ENCODE measurements at places on chromosomes 3 and 15.

DNA sequence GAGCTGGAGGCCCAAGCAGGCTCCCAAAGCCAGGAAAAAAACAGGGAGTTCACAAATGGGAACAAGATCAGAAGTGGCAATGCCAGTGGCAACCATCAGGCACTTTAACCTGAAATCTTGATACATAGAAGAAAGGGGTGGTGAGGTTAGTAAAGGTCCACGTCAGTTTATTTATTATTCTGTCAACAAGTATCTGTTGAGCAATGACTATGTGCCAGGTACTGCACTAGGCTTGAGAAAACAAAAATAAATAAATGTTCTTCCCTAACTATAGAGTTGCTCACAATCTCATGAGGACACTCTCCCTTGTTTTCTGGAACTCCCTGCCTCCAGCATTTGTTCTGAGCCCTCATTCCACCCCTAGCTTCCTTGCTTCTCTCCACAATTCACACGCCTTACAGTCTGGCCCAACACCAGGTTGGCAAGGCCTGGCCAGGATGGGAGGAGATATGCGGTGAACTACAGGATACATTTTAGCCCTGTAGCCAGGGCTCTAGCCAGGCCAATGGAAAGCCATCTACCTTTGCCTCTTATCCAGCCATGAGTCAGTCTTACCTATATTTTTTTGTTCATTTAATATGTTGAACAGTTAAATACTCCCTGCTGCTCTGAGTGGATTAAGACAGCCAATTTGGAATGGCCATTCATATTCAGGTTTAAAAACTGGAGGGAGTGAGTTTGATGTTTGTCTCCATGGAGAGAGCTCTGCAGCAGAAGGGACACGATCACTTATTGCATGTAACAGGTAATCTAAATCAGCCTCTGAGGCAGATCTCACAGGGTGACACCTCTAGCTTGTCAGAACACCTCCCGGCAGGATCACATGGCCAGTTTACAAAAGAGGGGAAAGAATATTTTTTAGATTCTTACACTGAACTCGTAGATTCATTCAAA lies 161.9 kb upstream of the ATP11B start:
- no peak for DNase-seq

DNA sequence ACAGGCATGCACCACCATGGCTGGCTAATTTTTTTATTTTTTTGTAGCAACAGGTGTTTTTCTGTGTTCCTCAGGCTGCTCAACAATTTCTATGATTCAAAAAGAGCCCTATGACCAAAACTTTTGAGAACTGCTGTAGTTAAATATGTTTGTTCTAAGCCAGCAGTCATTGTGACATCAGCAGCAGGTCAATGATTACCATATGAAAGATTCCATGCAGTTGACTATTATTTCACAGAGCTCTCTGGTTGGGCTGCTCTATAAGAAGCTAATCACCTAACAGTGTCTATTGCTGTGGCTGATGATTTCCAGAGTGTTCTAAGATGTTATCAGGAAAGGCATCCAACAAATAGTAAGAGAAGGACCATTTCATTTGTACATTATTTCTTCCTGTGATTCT lies at the start of gene CCDC54:
CCDC54 (plus strand) TSS at position 289 of the 400 bp plus-strand sequence. CDS start 149 bp downstream, outside the sequence.
- DNase-seq, result no peak

DNA sequence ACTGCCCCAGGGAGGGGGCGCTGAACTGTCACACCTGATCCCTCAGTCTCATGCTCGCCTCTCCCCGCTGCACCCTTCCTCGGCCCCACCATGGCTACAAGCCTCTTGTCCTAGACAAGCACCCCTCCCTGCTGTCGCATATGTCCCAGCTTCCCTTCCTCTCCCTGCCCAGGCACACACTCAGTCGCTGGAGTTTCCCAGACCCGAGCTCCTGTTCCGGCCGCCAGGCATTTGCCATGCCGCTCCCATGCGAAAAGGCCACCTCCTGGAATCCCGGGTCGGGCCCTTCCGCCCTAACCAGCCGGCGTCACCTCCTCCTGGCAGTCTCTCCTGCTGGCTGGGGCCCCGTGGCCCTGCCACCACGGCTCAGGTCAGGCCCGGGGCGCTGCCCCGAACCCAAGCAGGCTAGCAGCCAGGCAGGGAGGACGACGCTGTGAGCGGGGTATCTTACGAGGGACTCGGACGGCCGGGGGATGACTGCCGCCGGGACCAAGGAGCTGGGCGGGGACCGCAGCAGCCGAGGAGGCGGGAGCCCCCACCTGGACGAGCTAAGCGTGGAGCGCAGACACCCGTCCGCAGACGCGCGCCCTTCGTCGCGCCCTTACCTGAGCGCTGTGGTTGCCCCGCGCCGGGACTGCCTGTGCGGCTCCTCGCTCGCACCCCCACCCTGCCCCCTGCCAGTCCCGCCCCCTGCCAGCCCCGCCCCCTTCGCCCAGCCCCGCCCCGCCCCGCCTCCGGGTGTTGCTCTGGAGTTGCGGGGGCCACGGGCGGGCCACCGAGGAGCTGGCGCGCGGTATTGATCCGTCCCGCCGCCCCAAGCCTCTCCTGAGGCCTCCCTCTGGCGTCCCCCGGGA lies at the start of gene ALS2CL:
ALS2CL (minus strand) TSS at position 642 of the 854 bp plus-strand sequence. CDS start 4,239 bp downstream, outside the sequence.
- peak; percentile 36 for DNase-seq

DNA sequence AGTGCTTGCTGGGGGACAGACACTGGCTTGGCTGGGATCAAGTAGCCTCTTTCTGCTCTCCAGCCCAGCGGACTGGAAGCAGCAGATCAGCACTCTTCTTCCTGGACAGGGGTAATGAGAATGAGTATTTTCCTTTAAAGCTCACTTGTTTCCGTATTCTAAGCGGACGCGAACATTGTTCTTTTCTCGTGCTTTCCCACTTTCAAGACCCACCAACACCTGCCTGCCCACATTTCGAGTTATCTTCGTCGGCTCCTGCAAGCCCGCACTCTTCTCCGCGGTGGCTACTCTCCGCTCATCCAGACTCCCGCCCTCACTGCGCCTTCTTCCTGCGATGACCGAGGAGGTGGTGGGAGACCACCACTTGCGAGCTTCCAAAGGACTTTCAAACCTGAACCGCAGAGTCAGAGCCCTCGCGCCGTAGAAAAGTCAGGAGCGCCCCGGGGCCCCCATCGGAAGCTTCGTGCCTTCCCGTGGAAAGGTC lies 1.6 kb upstream of the PPM1L start:
- peak; percentile 62 for DNase-seq

DNA sequence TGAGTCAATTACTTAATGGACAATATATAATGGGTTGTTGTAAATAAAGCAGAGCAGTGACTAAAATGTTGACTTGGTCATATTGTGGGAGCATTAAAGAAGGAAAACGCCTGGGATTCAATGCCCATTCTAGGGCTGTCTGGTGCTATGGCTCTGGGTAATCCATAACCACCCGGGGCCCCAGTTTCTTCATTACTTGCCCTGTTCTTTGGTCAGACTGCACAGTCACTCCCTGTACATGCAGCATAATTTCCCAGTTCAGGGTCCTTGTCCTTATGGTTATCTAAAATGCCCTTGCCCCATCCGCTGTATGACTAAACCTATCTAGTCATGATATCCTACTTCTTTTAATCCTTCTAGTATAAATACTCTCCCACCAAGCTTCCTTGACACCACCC lies 27.5 kb upstream of the DENND4A start:
- peak; percentile 71 for DNase-seq

DNA sequence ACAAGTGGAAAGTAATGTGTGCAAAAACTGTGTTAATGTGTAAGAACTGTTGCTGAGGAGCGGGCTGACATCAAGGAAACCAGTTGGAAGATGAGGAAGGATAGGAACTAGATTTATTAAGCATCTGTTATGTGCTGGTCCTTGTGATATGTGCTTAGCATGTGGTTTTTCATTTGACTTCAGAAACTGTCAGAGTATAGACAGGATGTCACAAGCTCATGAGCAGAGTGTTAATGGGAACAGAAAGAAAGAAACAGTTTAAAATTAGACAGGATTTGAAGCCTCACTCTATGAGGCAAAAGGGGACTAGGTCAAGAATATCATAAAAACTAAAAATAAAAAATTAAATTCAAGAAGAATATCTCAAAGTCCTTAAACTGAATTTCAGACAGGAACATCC lies 270.6 kb upstream of the DPPA4 start:
- DNase-seq, result no peak

DNA sequence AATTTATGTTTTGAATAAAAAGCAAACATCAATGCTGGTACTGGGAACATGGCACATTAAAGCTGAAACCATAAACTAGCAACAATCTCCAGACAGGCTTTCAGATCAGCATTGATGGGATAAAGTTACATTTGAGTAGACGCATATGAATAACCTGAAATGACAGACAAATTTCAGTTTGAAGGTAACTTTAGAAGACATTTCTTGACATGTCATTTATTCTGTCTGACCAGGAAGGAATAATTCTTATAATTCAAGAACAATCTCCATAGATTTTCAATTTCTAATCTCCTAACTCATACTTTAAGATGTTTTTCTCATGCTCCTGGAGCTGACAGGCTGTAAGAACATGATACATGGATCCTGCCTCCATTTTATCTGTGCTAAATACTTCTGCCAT lies 69.8 kb downstream of the PLCH1 start:
- DNase-seq, result no peak

DNA sequence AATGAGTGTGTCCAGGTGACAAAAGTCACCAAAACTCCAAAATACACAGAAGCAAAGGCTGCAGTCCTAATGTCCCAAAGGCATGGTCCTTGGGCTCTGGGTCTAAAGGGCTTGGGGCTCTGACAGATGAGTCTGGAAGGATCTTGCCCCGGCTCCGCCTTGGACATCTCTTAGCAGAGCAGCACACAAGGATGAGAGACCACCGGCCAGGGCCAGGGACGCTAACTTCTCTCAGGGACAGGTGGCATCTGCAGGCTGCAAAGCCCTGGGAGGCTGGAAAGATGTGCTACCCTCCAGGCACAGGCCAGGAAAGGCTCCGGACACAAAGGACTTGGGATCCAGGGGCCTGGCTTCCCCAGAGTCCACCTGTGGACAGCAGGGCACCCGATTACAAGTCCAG lies 14.1 kb upstream of the SHISA5 start:
- DNase-seq, result no peak

- no peak for DNase-seq
Observed at GRCh38 chr3:136950623-136951022, 7.2 kb upstream of the IL20RB start.

- peak; percentile 39 for DNase-seq
Observed at GRCh38 chr3:168511428-168512014, 415.8 kb upstream of the GOLIM4 start.

GRCh38 chr15:38024293-38025091 lies 90.1 kb downstream of the TMCO5A start:
- DNase-seq, result peak; percentile 32

- peak; percentile 15 for DNase-seq
Observed at GRCh38 chr3:39485547-39485946, 18.1 kb downstream of the MOBP start.

- peak; percentile 29 for DNase-seq
Observed at GRCh38 chr15:69161079-69161877, 843 bp downstream of the GLCE start.

GRCh38 chr3:141287326-141287725 lies 55.7 kb downstream of the PXYLP1 start:
- DNase-seq, result no peak

DNA sequence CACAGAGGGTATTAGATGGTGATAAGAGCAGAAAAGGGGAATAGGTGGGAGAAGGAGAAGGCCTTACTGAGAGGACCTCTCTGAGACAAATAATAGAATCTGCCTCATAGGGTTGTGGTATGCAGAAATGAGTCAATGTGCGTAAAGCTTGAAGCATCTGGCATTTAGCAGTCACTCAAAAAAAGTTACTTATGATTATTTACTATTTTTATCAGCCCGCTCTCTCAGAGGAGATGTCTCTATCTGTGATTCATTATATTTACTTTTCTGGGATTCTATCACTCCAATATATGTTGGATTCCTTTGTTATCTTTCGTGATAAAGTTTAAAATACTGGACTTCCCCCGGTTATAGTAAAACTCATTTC lies 4.6 kb upstream of the TM4SF1 start:
- DNase-seq, result peak; percentile 82

- DNase-seq, result no peak
Observed at GRCh38 chr3:188573956-188574355, 420.0 kb downstream of the LPP start.

DNA sequence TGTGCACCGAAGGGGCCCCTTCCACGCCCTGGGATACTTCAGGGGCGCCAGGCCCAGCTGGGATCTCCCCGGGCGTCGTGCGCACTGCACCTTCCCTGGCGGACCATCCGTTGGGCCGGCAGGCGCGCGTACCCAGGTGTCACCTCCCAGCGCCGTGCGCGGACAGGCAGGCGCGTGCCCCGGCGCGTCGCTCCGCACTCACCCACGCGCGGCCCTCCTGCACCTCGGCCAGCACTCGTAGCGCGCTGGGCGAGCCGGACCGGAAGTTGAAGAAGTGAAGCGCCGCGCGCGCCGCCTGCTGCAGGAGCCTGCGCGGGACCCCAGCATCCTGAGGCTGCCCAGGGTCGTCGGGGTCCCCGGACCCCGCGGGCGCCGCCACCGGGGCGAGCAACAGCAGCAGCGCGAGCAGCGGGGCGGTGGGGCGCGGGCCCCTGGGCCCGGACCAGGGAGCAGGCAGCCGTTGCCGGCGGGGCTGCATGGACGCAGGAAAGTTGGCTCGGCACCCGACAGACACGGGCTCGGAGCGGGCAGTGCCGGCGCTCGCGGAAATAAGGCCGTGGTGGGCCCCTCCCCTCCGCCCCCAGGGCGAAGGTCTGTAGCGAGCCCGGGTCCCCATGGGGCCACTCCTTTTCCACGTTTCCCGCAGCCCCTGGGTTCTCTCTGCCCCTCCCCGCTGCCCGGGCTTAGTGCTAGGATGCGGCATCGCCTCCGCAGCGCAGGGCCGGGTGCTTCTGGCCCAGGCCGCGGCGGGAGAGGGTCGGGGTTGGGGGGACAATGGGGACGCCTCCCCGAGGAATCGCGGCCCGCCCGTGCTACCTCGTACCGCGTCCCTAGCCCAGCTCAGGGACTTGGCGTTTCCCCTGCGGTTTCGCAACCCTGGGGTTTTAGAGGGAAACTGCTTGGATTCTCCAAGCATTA lies at the start of gene RARRES1:
RARRES1 (minus strand) TSS at position 520 of the 918 bp plus-strand sequence; CDS start at position 478, 42 bp downstream.
- DNase-seq, result no peak

GRCh38 chr3:177141471-177141870 lies 55.8 kb downstream of the TBL1XR1 start:
- DNase-seq, result no peak

DNA sequence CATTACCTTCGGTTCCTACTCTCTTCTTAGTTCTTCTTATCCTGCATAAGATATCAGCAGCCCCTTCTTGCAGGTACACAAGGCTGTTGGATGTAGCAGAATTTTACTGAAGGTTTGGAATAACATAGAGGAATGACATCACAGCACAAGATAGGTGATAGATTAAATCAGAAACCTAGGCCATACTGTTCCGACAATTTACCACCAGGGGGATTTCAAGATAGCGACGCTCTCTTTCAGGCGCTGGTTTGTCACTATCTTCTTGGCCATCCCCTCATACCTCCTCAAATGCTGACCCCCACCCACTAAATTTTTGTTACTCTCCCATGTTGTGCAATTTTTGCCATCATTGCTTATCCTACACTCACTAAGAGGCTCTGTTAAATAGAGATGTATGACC lies 3.5 kb downstream of the SIDT1 start:
- no peak for DNase-seq

- DNase-seq, result no peak
Observed at GRCh38 chr15:66981771-66982170, 83.6 kb upstream of the SMAD3 start.

GRCh38 chr3:127068871-127069270 lies 86.0 kb downstream of the PLXNA1 start:
- no peak for DNase-seq

- peak; percentile 8 for DNase-seq
Observed at GRCh38 chr15:32029409-32029861, 880 bp upstream of the CHRNA7 start.

Measured in HT1080 (cell line).